ENCODE measurements at places on chromosomes 6 and 20.

DNA sequence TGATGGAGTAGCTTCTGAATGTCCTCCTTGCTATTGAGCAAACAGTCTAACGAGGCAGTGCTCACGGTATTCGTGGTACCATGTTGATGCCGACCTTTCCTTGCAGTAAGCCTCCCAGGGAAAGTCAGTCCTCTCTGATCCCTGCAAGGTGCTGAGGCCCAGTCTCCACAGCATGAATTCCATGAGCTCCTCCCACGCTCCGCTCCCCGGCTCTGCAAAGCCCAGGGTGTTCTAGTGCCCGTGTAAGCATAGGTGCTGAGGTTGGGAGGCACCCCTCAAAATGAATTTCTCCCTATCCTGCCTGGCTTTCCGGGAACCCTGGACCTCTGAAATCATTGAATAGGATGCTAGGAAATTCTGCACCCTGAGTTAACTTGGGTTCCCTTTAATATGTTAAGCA, 251.0 kb downstream of the TAF4 start:
- DNase-seq = no peak

DNA sequence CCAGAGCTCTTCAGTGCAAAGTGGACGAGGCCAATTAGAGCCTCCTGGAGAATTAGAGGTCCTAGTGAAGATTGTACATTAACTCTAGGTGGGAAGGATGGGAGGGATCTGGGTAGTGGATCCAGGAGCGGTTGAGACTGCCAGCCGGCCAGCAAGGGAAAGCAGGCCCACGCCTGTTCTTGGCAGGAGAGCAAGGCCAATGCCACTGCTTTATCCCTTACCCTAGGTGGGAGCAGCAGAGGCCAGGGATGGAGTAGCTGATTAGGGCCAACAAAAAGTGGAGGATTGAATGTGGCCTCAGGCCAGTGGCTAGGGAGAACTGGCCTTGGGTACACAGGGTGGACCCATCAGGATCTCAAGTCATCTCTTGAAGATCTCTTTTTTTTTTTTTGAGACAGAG, 3.7 kb downstream of the ITPR3 start:
- DNase-seq = no peak

GRCh38 chr20:32823737-32824588, 4.2 kb downstream of the MAPRE1 start:
- DNase-seq = no peak

DNA sequence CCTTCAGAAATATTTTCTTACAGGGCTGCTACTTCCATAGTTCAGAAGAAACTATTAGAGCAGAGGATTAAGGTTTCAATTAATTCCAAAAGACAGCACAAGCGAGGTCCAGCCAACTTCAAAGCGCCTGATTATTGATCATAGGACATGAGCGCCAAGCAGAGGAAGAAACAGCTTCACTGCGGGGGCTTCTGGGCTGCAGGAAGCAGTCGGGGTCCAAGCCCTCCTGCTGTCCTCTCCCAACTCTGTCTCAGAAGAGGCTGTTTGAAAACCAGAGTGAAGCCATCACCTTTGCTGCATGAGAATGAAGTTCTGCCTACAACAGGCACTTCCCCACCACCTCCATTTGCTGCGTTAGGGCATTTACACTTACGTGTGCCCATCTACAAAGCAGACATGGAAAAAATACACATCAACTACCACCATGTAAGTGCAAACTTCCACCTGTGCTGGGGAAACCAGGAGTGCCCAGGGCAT, 23.9 kb downstream of the SUMO4 start:
- no peak for DNase-seq

DNA sequence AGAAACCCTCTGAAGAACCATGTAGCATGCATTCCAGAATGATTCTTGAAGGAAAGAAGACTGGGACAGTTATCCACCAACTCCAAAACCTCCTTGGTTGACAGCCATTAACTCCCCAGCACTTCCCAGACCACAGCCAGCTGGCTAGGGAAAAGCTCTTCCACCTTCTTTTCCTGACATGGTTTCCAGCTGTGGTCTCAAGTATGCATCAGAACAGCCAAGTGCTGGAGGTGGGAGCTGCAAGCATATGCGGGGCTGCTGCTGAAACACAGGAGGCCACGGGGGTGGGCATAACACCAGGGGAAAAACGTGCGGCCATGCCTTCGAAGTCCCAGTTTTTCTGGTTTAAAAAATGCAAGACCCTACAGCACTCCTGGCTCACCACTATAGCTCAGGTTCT, 108.0 kb upstream of the FAM184A start:
- DNase-seq = peak; percentile 5

- no peak for DNase-seq
Observed at GRCh38 chr6:36336208-36336710, 429 bp downstream of the BNIP5 start.

DNA sequence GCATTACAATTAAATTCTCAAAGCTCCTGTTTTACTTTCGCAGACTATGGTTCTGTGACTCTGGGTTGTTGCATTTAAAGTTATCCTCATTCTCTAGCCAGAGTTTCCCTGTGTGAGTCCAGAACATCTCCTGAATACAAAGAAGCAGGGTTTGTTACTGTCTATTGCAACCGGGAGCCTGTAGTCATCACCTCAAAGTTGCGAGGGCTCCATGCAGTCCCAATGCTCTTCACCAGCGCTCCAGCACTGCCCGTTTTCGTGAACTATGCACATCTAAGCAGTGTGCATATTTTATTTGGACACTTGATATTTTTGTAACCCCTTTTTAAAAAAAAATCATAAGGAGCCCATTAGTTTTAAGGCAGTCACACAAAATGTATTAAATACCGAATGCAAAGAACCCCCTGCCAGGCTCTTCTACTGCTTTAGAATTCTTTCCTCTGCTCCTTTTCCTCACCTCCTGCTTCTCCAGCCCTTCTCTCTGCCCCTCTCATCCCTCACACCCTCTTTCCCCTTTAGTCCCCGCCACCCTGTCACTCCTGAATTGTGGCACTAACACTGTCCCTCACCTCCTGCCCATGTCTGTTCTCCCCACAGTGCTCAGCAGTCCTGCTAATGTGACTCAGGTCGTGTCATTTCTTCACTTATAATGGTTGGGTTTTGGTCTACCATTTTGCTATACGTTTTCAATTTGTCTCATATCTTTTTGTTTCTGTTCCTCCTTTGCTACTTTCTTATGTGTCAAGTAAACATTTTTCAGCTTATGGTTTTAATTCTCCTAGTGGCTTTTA, 1.1 kb upstream of the HLA-C start:
- no peak for DNase-seq

DNA sequence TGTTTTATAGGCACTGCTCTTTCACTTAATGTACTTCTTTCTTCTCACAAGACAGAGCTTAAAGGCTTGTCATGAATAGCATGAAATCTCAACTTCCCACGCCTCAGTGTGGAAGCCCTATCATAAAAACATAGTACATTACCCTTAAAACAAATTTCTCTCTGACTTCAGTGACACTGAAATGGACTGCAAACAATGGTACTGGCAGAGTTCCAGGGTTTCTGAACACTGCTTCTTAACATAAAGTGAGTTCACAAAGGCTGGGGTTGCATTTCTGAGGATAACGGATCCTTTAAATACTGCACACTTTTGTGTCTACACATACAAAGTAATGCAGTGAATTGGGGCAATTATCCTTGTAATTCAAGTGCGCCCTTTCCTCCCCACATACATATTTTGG, 32.3 kb upstream of the PLEKHG1 start:
- no peak for DNase-seq

DNA sequence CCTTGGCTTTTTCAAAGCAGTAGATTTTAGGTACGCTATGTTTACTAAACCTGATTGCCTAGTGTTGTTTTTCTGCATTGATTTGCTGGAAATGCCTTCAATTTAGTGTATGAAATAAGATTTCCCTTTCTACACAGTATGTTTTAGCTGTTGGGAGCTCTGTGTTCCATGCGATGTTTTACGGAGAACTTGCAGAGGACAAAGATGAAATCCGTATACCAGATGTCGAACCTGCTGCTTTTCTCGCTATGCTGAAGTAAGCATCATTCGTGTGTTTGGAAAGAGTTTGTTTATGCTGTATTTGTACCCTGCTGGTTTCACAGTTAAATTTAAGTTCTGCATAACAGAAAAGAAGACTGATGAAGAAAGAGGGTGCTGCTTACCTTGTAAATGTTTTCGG, 1.9 kb downstream of the BTBD3 start:
- no peak for DNase-seq

DNA sequence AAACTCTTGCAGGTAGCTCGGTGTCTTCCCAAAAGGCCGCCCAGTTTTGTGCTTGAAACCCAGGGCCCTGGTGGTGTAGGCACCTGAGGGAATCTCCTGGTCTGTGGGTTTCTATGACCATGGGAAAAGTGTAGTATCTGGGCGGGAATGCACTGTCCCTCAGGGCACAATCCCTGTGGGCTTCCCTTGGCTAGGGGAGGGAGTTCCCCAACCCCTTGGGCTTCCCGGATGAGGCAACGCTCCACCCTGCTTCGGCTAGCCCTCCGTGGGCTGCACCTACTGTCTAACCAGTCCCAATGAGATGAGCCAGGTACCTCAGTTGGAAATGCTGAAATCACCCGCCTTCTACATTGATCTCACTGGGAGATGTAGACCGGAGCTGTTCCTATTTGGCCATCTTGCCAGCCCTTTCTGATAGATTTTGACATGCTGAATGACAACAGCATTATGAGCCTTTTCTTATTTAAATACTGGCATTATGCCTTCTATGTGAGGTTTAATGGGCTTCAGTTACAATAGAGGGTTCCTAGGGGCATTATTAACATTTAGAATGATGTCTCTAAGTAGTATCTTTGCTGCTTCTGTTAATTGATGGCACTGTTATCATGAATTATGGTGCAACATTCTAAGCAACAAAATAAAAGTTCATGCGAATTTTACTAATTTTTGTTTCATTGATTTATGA, 133.7 kb upstream of the FLRT3 start:
- DNase-seq = no peak

- no peak for DNase-seq
Observed at GRCh38 chr6:129489215-129489765, 220.7 kb downstream of the ARHGAP18 start.

DNA sequence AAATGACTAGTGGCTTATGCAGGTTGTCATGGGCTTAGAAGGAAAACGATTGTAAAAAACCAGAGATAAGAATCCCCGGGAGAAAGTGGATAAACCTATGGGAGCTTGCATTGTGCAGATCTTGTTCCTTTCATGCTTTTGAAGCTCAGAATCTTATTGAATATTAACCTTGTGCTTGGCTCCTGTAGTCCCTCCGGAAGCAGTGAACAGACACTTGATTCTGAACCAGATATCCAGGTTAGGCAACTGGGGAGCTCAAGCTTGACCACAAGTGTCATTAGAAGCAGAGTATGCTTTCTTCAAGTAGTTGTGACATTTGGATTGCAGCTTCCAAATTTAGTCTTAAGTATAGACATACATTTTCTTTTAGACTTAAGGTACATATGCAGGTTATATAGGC, 212.6 kb upstream of the MOCS1 start:
- no peak for DNase-seq

DNA sequence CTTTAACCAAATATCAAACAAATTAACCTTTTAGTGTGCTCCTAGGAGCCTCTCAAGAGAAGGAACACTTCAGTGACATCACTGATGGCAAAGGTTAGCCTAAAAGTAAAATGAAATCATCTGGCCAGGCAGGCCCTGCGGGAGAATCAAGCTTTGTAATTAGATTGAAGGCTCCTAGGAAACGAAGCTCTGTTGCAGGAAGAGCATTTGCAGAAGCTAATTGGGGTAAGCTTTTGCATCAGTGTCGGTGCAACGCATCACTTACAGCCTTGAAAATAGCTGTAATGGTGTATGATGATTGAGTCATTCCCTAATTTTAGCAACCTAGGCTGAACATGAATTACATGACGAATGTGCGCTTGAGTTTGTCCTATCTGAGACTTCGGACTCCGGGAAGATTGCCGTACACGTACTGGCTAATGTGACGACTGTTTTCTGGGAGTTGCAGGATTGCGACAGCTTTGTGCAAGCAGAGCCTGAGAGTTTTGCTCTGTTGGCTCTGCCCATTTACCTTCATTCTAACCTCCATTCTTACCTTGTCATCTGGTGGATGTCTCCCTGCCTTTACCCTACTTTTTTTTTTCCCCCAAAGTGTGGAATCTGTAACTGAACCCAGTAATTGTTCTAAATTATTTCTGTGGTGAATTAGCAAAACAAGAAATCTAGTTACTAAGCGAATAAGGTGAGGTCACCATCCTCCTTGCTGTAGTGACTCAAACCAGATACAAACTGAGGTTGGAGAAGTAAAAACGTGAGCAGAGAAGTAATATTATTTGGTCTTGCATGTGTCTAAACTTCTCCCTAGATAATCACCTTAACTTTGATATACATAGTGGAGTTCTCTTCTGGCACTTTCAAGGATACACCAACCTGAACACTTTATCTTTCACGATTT, 675.9 kb upstream of the CITED2 start:
- no peak for DNase-seq

DNA sequence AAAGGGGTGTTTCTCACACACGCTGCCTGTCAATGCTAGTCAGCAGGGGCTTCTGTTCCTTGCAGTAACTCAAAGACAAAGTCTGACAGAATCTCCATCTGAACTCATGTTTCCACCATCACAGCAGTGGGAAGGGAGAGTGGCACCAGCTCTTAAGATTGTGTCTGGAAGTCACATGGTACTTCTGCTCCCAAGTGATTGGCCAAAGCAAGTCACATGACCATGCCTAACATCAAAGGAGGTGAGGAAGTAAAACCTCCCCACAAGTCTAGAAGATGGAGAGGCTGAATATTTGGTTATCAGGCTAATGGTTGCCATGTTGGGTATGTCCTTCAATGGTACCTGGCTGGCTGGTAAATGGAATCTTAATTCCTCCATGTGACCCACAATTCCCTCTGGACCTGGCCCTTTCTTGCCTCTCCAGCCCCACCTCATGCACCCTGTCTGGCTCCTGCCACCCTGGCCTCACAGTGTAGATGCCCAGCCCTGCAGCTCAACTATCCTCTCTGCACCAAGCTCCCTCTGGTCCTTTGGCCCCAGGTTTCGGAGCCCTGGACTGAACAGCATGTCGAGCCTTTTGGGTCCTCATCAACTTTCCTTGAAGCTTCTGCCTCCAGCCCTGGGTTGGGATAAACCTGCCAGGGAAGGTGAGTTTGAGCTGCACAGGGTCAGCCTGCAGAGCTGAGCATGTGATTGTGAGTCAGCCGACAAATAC, 51.0 kb upstream of the PMEPA1 start:
- DNase-seq = no peak

GRCh38 chr6:52371656-52372191, 9.8 kb downstream of the PAQR8 start:
- no peak for DNase-seq

- no peak for DNase-seq
Observed at GRCh38 chr6:37143585-37143984, 26.4 kb upstream of the PIM1 start.

Measured in endothelial cell (in vitro differentiated cells).